AG09309 (cell line): ENCODE measurements at places on chromosomes 2 and 18.

DNA sequence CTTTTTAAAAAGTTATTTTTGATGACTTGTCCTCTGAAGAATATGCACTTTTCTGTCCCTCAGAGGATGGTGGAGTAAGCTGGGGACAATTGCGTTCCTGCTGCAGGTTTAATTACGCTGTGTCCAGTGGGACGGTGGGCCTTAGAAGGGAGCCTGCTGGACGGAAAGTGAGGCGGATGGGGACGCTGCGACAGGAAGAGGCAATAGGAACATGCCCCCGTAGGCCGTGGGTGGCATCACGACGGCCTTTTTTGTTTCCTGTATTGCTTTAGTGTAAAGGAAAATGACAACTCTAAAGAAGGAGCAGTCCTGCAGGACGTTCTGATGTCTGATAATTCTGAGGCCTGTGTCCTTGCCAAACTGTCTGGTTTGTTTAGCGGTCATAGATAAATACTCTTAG lies 121.6 kb downstream of the NFATC1 start:
- DNase-seq: no peak

GRCh38 chr2:240795916-240796510 lies 24.0 kb downstream of the KIF1A start:
- DNase-seq: no peak

- DNase-seq: no peak
Measured at GRCh38 chr2:127270663-127271062, 23.3 kb downstream of the ERCC3 start.

DNA sequence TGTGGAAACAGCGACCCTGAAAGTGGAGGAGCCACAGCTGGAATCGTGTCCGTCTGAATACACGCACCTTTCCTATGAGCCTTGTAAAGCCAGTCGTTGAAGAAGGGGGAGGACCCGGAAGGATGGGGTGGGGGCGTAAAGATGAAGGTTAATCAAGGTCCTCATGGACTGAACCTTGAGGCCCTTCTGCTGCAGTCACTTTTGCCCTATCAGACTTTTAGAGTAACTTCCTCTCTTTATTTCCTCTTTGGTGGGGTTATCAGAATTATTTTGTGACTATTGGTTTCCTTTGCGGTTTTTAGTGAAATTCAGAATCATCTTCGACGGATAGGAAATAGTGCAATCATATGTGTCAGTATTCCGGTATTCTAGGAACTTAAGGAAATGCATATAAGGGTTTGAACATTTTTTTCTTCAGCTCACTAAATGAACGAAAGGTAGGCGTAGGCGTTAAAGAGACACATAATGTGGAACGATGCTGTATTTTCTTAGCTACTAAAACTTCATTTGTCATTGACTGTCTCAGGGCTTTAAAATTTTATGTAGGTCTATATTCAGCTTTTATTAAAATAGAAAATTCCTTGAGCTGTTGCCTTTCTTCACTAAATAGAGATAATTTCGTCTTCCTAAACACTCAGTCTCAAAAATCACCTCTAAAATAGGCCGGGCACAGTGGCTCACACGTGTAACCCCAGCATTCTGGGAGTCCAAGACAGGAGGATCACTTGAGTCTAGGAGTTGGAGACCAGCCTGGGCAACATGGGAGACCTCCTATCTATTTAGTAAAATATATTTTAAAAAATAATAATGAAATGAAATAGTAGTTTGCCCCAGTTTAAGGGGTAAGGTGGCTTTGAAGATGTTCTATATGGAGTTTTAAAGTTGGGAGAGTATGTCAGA lies 1.4 kb upstream of the YES1 start:
- DNase-seq: no peak

- DNase-seq: no peak
Measured at GRCh38 chr2:225993430-225993829, 593.9 kb downstream of the NYAP2 start.

- no peak for DNase-seq
Measured at GRCh38 chr2:106997204-106997603, 111.2 kb upstream of the ST6GAL2 start.

- no peak for DNase-seq
Measured at GRCh38 chr2:9993488-9994165, 42.1 kb downstream of the GRHL1 start.

- DNase-seq: no peak
Measured at GRCh38 chr2:31996571-31997150, 14.1 kb downstream of the MEMO1 start.

DNA sequence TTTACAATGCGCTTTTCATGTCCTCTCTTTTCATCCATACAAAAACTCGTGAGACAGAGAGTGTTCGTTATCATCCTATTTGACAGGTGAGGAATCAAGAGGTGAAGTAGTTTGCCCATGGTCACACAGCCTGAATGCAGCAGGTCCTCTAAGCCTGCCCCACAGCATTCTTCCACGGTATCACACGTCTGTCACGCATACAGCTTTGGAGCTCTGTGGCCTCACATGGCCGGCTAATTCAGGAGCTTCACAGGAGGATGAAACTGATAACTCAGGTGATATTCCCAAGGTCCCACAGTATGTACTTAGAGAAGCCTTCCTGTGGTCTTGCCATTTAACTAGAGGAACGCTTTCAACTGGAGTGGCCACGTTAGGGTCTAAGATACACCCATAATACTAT lies 59.0 kb downstream of the MYO5B start:
- DNase-seq: no peak

DNA sequence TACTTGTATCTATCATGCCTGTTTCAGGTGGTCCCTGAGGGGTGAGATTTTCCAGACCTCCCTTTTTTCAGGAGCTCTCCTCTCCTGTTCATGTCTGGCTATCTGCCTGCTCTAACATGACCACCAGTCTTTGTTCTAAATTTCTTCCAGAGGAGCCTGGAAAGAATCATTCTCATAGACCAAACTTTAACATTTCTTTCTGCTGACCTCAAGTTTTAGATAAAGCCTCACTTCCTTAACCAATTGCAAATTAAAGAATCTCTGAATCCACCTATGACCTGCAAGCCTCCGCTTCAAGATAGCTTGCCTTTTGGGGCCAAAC lies 97.6 kb downstream of the TEX51 start:
- no peak for DNase-seq

GRCh38 chr2:111169268-111169667 lies 48.6 kb downstream of the BCL2L11 start:
- no peak for DNase-seq

GRCh38 chr2:96534701-96535181 lies 1.8 kb upstream of the ARID5A start:
- no peak for DNase-seq

- no peak for DNase-seq
Measured at GRCh38 chr2:231597627-231598026, 5.0 kb downstream of the TEX44 start.

DNA sequence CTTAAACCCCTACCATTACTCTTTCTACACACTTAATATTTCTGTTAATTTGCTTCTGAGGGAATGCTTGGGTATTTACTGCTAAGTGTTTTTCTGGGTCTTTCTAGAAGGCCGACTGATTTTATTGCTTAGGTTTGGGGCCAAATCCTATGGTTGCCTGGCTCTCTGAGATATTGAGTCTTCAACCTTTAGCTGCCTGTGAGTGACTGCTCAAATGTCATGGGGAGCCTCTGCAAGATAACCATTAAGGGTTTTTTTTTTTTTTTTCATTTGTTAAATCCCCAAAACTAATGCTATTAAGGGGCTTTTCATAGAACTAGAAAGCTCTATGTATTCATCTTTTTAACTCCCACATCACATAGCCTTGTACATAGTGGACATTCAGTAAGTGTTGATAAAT lies 5.0 kb downstream of the OSBPL6 start:
- no peak for DNase-seq

DNA sequence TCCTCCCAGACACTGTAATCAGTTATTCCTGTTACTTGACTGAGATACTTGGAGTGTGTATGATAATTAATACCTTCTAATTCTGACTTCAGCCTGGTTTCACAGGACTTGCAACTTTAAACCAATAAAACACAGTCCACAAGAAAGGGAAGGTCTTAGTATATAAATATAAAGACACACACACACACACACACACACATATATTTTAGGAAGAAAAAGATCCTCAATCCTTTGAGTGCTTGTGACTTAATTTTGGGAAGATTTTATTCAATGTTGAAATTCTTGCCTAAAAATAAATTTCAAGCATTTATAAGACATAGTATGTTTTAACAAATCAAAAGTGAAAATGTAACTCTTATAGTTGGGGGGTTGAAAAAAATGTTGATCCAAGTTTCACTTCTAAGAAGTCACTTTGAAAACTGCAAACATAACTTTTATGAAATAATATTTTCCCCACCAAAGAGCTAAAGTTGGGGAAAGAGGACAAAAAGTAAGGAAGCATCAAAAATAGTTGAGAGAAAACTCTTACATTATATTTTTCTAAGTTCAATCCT lies 824 bp upstream of the VPS54 start:
- no peak for DNase-seq

DNA sequence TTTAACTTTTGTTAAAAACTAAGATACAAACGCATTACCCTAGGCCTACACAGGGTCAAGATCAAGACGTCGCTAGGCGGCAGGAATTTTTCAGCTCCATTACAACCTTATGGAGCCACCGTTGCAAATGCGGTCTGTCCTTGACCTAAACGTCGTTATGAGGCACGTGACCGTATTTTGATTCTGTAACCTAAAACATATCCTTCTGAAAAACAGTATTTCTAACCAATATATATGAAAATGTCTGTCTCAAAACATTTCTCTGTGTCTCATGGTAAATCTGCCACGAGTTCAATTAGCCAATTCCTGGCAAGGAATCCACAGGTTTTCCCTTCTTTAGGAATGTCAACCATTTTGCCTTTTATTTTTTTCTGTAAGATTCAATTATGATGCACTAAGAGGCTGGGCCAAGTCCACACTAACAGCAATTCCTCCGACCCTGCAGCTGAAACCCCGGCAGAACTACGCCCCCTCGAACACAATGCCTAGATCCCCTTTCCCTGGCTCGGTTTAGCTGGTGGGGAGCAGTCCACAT lies 1.7 kb downstream of the RTN4 start:
- no peak for DNase-seq

GRCh38 chr2:134866498-134867099 lies 28.2 kb downstream of the ACMSD start:
- DNase-seq: no peak

GRCh38 chr2:21687589-21687988 lies 563.8 kb downstream of the TDRD15 start:
- no peak for DNase-seq

GRCh38 chr2:120231974-120232635 lies 8.9 kb upstream of the TMEM185B start:
- DNase-seq: no peak

DNA sequence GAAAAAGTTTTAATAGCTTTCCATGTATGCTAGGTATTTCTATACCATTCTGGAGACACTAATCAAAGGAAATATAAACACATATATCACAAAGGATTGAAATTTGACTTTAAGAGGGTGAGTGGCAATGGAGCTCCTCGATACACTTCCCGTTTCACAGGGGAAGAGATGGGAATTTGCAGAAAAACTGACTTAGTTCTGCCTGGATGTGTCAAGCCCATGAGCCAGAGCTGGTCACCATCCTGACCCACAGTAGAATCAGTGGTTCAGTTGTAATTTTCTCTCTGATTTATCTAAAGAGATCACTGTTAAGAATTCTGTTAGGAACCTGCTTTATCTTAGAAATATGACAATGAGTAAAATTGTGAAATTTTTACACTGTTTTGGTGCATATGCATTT lies 34.2 kb downstream of the PLCL1 start:
- DNase-seq: no peak

DNA sequence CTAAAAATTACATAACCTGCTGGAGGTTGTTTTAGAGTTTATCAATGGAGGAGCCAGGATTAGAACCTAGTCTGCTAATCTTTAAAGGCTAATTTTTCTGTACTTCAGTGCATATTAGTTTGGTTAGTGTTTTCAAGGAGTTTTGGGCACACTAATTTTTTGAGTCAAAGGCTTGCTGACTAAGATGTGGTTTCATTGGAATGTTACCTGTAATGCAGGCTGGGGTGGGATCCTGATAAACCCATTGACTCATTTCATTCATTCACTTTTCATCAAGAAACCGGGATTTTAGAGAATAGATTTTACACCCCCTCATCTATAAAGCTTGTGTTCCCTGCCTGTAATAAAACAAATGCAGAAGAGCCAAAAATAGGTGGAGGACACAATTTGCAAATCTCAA lies 91.9 kb upstream of the IL1R2 start:
- no peak for DNase-seq

- no peak for DNase-seq
Measured at GRCh38 chr2:230360028-230360427, 33.0 kb downstream of the SP140L start.

DNA sequence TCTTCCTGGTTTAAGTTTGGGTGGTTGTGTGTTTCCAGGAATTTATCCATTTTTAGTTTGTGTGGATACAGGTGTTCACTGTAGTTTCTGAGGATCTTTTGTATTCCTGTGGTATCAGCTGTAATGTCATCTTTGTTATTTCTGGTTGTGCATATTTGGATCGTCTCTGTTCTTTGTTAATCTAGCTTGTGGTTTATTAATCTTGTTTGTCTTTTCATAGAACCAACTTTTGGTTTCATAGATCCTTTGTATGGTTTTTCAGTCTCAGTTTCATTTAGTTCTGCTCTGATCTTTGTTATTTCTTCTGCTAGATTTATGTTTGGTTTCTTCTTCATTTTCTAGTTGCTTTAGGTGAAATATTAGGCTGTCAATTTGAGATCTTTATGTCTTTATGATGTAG lies 202.4 kb upstream of the ZSWIM2 start:
- no peak for DNase-seq

DNA sequence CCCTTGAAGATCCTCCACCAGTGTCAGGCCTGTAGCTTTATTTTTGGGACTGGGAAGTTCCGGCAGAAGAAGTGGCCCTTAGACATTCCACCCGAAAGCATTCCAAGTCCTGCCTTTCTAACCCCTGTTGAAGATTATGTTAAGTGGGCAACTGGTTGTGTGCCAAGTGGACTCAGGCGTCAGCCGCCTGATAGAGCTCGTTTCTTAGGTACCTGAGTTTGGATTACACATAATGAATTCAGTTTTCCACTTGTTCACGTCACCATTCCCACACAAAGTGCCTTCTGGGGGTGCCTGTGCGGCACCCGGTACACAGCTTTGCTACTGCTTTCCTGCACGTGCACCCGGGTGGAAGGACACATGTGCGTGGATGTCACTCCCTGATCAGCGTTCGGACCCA lies 156.5 kb downstream of the PTGR3 start:
- no peak for DNase-seq

DNA sequence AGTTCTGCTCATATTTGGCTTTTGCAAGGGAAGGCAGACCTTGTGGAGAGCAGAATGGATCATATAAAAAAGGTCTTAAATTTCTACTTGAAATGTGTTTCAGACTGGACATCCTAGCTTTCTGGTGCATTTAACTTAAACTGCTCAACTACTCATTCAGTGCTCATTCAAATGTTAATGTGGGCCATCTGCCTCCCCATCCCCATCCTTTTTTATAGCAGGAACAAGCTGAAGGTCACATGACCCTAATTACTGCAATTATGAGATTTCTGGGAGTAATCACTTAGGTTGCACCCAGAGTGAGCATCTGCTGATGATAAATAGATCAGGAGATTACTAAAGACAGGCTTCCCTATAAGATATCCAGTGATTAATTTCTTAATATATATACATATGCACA lies 96.1 kb downstream of the MAP2 start:
- no peak for DNase-seq
